NCI-H187 (cell line): ENCODE measurements at places on chromosomes 16 and 17.
A peak's percentile ranks its signal among the peaks of the same experiment; 100 is the strongest.

- peak; percentile 11 for DNase-seq
Observed at GRCh38 chr16:67872631-67873434, at the start of gene EDC4. EDC4 (plus strand) TSS chr16:67873052; CDS start chr16:67873262, 210 bp downstream.

GRCh38 chr17:82171750-82172375 lies 40.8 kb downstream of the CCDC57 start:
- DNase-seq = no peak

DNA sequence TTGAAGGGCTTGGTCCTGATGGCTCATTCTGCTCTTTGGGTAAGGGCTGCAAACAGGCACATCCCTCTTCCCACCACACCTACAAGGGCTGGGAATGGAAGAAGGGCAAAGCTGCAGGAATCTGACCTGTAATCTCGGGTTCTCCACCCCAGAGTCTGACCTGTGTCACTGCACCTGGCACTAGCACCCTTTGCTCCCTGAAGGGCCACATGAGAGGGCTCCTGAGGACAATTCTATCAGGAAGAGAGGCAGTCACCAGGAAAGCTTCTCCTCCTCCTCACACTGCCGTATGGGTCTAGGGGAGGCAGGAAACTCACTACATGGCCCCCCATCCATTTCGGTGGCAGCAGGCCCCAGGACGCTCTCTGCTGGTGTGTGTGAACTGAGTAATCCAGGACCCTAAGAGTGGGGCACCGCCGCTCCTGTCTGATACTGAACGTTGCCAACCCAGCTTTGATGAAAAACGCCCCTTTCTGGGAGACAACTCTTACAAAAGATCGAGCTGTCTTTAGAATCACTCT lies 26.4 kb downstream of the TTLL6 start:
- no peak for DNase-seq

DNA sequence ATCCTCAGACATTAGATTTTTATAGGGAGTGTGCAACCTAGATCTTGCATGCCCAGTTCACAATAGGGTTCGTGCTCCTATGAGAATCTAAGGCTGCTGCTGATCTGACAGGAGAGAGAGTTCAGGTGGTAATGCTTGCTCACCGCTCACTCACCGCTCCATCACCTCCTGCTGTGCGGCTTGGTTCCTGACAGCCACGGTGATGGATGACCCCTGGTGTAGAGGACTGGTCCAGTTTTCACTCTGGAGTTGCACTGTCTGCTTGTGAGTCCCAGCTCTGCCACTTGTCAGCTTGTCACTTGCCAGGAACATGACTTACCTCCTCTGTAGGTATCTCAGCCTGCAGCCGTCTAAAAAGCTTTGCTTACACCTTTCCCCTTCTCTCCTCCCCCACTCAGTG lies 214.6 kb downstream of the SNX29 start:
- DNase-seq = no peak

GRCh38 chr17:28741358-28742349 lies 2.2 kb upstream of the TRAF4 start:
- DNase-seq = no peak

DNA sequence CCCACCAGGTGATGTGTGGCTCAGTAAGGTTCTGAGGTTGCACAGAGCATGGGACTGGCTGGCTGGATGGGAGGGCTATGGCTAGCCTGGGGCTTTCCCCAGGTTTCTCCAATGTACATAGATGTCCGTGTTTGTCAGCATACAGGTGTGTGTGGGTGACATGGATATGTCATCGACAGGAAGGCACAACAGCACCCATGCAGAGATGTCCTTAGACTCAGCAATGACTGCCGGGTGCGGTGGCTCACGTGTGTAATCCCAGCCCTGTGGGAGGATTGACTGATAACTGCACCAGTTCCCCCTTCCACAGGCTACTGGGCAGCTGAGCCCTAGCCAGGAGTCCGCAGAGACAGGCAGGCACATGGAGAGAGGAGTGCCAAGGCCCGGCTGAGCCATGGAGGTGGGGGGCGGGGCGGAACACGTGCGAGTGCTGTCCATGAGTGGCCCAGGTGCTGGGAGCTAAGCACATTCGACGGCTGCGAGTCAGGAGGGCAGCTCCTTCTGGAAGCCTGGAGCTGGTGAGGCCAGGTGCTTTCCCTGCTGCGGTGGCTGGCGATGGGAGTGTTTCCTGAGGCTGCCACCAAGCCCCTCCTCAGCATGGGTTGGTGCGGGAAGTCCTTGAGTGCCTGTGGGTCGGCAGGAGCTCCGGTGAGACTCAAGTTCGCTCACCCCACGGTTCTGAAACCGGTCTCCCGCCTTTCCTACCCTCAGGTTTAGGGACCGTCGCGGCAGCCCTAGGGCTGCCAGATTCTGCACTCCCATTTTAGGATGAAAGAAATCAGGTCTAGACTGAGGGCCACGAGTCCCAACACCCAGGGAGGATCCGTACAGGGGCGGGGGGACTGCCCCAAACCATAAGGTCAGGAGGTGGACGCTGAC lies 858 bp upstream of the ASPSCR1 start:
- DNase-seq = peak; percentile 20

GRCh38 chr16:68823401-68824135 lies 19.8 kb upstream of the TANGO6 start:
- DNase-seq = no peak

GRCh38 chr16:705431-706188 lies at the start of gene FBXL16:
FBXL16 (minus strand) TSS chr16:705801; CDS start chr16:697405, 8,396 bp downstream.
- DNase-seq = peak; percentile 69

DNA sequence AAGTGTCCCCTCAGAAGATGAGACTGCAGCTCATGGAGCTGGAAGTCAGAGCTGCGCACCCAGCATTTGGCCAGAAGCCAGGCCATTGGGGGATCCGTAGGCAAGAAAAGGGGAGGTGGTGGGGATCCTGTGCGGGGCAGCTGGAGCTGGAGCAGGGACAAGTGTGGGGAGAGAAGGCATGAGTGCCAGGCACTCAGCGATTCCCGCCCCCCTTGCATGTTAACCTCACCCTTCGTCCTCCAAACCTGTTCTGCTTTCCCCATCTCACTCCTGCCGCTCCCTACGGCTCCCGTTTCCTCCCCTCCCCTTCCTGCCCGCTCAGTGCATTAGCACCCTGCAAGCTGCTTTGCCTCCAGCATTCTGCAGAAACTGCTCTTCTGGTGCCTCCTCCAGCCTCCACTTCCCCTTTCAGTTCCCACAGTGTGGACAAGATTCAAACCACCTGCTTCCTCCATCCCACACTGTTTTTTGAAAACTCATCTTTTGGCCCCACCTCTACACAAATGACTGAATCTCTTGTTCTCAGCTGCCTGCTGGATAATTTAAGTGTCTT lies 5.6 kb downstream of the ALOX15 start:
- DNase-seq = no peak

GRCh38 chr17:8875957-8876356 lies 8.5 kb upstream of the PIK3R6 start:
- no peak for DNase-seq

- DNase-seq = no peak
Observed at GRCh38 chr16:69138608-69139007, 6.2 kb downstream of the UTP4 start.

GRCh38 chr17:74493331-74493833 lies 26.9 kb downstream of the CD300A start:
- DNase-seq = peak; percentile 43

DNA sequence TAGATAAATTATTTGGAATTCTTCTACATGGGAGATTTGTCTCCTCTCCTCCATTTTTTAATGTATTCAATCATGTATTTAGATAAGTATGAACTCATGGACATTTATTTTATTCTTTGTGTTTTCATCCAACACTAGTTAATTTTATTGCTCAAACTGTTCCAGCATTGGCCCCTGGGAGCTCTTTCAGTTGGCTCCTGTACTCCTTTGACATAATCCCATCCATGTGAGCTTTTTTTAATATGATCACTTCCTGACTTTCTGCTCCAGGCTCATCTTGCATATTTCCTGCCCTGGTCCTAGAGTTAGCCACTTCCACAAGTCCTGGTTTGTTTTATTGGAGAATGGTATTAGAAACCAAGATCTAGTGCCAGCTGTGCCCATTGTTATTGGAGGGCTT lies 419.0 kb upstream of the CDH11 start:
- DNase-seq = no peak

GRCh38 chr16:62712566-62712965 lies 676.3 kb upstream of the CDH8 start:
- no peak for DNase-seq

- no peak for DNase-seq
Observed at GRCh38 chr17:41619036-41619926, 5.1 kb downstream of the KRT17 start.
